CD4-positive, alpha-beta T cell treated with Interleukin-4 for 1 hour (primary cell): ENCODE measurements at places on chromosomes 3 and 15.

- DNase-seq: no peak
Measured at GRCh38 chr3:140093742-140094141, 158.8 kb downstream of the CLSTN2 start.

DNA sequence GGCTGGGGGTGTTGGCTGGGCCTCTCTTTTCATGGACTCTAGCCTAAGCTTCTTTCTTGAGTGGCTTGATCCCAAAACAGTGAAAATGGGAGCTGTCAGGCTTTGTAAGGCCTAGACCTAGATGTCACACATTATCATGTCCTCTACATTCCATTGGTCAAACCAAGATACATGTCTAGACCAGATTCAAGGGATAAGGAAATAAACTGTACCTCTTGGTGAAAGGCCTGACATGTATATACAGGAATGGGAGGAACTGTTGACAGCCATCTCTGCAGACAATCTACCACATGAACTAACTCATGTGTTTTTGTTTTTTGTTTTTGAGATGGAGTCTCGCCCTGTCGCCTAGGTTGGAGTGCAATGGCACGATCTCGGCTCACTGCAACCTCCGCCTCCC is 11.1 kb upstream of the RPP25 start:
- no peak for DNase-seq

DNA sequence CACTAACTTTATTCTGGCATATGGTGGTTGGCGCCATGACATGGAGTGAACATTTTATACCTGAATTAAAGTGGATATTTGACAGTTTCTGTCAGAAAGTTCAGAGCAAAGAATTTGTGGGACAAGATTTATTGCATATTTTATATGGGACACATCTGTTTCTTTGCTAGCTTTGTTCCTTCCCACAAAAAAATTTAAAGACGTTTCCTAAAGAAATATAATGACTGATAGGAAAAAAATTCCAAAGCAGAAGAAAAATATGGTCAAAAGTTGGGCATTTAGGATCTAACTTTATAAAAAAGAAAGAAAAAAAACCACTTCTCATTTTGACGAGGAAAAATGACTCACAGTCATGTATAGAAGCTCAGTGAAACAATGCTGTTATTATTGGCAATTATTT is 101.6 kb downstream of the GREM1 start:
- no peak for DNase-seq

- DNase-seq: no peak
Measured at GRCh38 chr3:112699436-112699978, 58.6 kb upstream of the CCDC80 start.

- no peak for DNase-seq
Measured at GRCh38 chr3:12318758-12319621, 30.1 kb downstream of the PPARG start.

DNA sequence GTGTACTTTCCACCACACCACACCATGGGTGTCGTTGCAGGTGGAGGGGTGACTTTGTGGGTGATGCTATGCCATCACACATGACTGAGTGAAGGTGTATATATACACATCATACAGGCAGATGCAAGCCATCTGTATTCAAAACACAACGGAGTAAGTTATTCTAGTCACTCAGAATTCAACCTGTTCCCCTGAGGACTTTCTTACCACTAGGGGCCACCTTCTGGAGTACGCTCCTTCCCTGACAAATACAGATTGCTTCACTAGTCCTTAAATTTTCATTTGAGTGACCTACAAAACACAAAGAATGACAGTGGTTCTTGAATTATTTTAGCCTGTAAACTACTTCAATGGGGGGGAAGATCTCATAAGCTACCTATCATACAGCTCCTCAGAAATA is 52.8 kb upstream of the NTRK3 start:
- no peak for DNase-seq

- no peak for DNase-seq
Measured at GRCh38 chr3:154018100-154018696, 103.0 kb upstream of the ARHGEF26 start.

- DNase-seq: no peak
Measured at GRCh38 chr15:95556225-95556624, 774.3 kb upstream of the NR2F2 start.

GRCh38 chr3:196609805-196610515 is 29.5 kb upstream of the NRROS start:
- DNase-seq: no peak

DNA sequence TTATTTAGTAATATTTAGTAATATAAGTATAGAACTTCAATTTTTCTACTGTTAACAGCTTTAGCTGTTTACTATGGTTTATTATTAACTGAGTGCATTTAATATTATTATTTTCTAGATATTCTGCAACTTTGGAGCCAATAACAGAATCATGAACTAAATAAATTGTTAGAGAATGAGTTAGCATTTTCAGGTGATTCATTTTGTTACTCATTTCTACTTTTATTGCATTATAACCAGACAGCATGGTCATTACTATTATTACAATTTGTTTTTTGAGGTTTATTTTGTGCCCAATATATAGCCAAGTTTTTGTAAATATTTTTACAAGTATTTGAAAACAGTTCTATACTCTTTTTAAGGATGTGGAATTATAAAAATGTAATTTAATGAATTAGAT is 279.6 kb downstream of the SQOR start:
- DNase-seq: no peak

GRCh38 chr3:42148982-42149432 is 57.9 kb downstream of the TRAK1 start:
- no peak for DNase-seq

- DNase-seq: no peak
Measured at GRCh38 chr15:29736012-29736743, 86.1 kb downstream of the TJP1 start.

DNA sequence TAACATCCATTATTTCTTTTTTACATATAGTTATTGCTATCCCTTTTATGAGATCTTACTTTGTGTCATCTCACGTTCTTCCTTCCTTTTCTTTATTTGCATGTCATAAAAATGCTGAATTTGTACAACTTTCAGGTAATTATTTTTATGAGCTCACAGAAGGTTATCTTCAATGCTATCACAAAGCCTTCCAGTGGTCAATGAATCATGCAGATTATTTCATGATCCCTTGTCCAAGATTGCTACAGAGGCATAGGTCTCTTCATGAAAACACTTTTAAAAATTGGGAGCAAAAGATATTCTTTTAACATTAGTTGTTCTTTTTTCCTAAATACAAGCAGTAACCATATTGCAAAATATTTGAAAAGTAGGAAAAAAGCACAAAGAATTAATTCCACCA is 880.1 kb upstream of the NR2F2 start:
- no peak for DNase-seq

GRCh38 chr3:123618076-123618708 is 33.3 kb upstream of the HACD2 start:
- no peak for DNase-seq

GRCh38 chr3:157499342-157499963 is 3.8 kb downstream of the VEPH1 start:
- DNase-seq: no peak

- no peak for DNase-seq
Measured at GRCh38 chr3:62255758-62256157, 117.6 kb downstream of the FEZF2 start.

- no peak for DNase-seq
Measured at GRCh38 chr3:54772051-54772450, 155.8 kb downstream of the LRTM1 start.

- DNase-seq: no peak
Measured at GRCh38 chr15:40345867-40346578, 4.8 kb upstream of the PHGR1 start.

GRCh38 chr3:53998980-53999379 is 107.3 kb upstream of the SELENOK start:
- DNase-seq: no peak

DNA sequence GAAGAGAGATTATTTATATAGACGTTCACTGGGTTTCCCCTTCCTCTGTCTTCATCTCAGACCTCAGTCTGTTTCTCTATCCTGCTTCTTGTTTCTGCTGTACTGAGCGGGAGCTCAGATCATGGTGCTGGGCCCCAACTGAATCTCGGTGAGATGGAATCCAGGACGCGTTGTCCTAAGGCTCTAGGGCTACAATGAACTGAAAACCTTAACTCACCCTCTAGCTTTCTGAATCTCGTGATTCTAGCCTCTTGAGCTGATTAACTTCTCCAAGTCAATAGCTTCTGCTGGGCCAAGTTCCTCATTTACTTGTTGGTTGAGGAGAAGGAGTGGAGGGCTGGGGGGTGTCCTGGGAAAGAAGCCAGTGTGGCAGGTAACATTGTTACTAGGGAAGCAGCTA is 32.7 kb upstream of the MAP3K13 start:
- DNase-seq: no peak

GRCh38 chr3:86793786-86794185 is 197.2 kb downstream of the VGLL3 start:
- no peak for DNase-seq

DNA sequence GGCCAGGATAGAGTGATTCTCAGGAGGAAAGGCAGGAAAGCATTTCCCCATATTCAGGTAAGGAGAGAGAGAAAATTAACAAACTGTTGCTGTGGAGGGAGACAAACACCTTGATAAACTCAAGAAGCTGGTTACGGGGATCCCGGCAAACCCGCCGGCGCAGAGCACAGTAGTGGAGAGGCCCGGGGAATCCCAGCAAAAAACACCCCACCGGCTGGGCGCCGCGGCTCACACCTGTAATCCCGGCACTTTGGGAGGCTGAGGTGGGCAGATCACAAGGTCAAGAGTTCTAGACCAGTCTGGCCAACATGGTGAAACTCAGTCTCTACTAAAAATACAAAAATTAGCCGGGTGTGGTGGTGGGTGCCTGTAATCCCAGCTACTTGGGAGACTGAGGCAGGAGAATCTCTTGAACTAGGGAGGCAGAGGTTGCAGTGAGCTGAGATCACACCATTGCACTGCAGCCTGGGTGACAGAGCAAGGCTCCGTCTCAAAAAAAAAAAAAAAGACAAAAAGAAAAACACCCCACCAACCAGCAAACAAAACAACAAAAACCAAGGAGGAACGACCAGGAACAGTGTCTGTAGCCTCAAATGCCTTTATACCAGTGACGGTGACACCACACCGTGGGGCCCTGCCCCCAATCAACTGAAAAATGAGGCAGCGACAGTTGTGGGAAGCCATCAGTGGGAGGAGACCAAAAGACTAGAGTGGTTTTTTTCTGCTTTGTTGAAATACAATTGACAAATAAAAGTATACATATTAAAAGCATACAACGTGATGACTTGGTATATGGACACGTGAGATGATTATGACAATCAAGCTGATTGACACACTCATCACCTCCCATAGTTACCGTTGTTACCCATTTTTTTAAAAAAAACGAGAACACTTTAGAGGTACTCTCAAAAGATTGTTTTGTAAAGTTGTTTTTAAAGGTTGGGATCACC is 40.2 kb upstream of the IDH2 start:
- DNase-seq: peak; percentile 46

- no peak for DNase-seq
Measured at GRCh38 chr15:66744610-66745279, 42.7 kb downstream of the SMAD6 start.

- no peak for DNase-seq
Measured at GRCh38 chr3:116444819-116445310, 422 bp downstream of the LSAMP start.

- DNase-seq: peak; percentile 54
Measured at GRCh38 chr3:120147072-120147871, 53.0 kb upstream of the GSK3B start.

DNA sequence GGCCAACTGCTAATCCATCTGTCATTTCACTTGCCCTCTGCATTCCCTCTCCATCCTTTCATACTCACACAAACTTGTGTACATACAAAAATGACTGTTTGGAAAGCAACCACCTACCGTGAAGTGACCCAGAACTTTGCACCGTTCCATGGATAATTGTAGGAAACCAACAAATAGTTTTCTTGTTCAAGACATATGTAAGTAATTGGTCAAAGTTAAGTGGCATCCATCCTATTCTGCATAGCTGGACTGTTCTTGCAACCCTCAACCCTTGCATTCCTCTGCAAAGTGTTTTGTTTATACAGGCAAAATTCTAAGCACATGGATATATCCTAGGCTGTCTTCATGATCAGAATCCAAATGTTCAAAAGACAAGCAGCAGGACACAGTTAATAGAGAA is 592.5 kb downstream of the MECOM start:
- DNase-seq: no peak

DNA sequence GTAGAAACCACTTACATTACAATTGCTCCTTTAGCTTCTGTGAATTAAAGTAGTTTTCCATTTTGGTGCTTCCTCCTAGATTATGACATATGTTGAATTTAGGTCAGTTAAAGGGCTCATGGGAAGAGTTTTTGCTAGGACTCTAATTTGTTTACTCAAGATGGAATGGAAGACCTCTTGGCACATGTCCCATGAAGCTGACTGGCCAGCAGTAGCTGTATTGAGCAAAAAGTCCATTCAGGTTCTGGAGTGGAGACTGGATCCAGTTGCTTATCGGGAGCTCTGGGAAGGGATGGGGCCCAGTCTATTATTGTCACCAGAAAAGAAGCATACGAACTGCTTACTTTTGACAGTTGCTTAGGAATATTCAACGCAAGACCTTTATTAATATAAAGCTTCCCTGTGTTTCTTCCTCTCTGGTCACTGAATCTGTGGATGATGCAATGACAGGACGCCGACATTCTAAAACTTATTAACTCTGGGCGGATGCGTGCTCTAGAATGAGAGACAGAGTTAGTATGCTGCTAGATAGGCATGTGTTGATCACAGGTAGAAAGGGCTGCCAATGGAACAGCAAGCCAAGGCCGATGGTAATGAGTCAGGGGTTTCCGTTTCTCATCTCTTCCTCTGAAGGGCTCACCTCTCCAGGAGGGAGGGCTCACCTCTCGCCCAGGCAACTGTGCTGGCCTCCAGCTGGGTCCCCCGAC is 155.8 kb downstream of the NR1D2 start:
- DNase-seq: no peak

GRCh38 chr3:27125821-27126501 is 243.2 kb downstream of the NEK10 start:
- DNase-seq: no peak

- DNase-seq: no peak
Measured at GRCh38 chr3:150890295-150890694, 14.9 kb downstream of the MINDY4B start.

DNA sequence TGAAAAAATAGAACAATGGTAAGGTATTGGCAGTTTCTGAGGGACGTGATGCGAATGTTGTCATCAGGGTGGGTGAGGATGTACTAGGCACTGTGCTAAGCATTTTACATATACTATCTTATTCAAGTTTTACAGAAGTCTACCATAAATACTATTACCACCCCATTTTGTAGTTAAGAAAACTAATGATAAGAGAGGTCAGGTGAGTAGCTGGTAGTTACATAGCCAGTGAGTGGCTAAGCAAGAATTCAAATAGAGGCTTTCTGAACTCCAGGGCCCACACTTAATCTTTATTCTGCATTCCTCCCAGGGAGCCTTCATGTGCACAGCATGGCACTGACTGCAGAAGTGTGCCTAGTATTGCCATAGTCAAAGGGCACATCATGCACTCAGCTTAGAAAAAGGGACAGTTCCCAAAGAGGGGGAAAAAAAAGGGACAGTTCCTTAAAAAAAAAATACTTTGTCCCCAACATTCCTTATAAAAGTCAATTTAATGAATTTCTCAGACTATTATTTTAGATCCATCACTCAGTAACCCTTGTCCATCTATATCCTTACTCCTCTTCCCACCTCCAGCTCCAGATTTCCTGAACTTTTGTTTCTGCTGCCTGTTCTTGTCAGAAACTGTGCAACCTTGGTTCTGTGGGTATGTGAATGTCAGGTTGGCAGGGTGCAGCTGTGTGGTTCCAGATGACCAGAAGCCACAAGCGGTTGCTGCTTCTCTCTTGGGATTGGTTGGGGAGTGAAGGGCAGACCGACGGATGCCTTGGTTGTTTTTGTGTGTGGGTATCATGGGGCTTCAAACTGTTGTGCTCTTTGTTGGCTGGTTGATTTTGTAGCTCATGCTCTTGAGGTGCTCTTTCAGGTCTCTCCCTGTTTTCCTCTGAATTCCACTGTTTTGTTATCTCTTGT is 8.3 kb downstream of the MAPKBP1 start:
- DNase-seq: no peak
